ENCODE measurements at places on chromosomes 1 and 21.

- DNase-seq, result peak; percentile 43
These were observed 17.0 kb upstream of the CD2 start for GRCh38 chr1:116737020-116737854.

GRCh38 chr1:59976194-59977074 is 49.9 kb upstream of the CYP2J2 start:
- DNase-seq, result peak; percentile 60

GRCh38 chr1:905071-905749 is 18.5 kb upstream of the SAMD11 start:
- DNase-seq, result no peak

DNA sequence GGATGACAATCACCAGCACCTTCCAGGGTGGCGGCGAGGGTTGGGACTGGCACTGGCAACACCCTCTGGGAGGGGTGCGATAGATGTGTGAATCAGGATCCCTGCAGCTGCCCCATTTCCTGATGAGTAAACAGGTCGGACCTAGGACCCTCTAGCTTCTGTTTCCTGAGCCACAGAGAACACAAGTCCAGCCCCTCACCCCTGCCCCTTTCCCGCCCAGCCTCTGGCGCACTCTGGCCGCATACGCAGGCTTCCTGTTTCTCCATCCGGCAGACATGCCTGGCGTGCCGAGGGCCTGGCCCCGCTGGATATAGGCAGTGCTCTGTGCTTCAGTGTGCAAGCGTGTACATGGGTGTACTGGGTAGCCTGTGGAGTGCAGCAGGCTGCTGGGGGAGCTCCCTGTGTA is 4.6 kb downstream of the PEAR1 start:
- DNase-seq, result no peak

GRCh38 chr1:25089772-25090171 is 142.5 kb downstream of the SYF2 start:
- no peak for DNase-seq

DNA sequence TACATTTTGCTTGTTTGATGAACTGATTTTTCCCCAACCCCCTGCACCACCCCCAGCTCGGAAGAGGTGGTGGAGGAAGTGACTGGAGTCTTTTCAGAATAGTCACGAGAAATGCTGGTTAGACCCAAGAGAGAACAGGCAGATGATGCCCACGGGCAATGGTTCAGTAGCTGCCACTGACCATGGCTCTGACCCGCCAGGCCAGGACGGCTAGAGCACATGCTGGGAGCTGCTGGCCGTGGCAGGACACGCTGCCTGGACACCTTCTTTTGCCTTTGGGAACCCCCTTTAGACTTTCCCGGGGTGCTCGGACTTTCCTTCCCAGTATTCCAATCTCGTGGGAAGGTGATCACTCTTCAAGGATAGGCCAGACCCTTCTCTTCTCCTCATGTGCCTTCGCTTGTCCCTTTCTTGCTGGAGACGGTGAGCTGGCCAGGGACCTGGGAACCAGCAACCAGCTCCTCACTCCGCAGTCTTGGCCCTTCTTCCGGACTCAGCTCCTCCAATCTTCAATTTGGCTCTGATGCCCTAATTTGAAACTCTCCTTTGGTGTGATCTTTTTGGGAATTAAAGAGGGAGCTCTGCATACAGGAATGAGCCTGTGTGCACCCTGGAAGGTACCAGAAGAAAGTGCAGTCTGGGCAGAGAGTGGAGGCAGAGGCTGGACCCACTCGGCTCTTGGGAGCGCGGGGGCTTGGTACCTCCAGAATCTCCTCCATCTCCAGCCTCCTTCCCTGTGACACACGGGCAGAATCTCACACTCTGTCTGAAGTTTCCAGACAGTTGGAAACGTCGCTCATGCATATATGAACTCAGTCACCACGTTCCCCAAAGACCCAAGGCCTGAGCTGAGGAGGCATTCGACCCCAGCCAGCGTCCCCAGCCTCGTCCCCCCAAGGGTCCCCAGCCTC is 4.0 kb upstream of the PDE9A start:
- no peak for DNase-seq

- no peak for DNase-seq
These were observed 38.9 kb downstream of the SDCCAG8 start for GRCh38 chr1:243294723-243295121.

- DNase-seq, result no peak
These were observed 633.8 kb downstream of the PTPRC start for GRCh38 chr1:199272628-199273086.

GRCh38 chr1:184497959-184498723 is 111.3 kb downstream of the C1orf21 start:
- no peak for DNase-seq

DNA sequence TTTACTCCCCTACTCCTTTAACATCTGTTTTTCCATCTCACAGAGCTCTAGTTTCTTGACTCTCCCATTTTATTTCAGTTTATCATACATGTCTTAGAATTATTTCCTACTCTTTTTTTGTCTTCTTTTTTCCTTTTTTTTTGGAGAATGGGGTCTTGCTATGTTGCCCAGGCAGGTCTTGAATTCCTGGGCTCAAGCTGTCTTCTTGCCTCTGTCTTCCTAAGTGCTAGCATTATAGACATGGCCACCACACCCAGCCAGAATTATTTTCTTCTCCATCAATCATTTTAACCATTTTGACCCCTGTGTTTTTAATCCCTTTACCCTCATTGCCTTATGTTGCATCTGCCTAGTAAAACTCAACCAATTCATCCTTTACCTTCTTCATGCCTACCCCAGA is 123.2 kb upstream of the KIAA1614 start:
- no peak for DNase-seq

DNA sequence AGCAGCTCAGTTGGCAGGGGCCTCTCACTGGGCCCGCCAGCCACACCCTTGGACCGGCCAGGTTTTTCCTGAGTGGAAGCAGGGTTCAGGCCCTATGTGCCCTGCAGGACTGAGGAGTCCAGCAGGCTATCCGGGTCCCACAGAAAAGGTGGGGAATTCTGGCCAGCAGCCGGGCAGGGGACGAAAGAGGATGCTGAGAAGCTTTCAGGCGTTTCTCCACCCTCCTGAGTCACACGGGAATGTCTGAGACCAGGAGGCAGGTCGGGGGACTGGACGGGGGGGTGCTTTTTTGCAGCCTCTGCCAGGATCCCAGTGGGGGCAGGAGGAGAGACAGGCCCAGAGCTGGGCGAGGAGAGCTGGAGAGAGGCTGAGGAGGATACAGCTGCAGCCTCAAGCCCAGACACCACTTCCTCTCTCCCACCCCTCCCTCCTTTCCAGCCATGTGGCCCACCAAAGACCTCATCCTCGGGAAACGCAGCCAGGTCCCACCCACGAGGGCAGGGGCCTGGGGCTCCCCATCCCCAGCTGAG is 105.4 kb downstream of the SPSB1 start:
- DNase-seq, result no peak

DNA sequence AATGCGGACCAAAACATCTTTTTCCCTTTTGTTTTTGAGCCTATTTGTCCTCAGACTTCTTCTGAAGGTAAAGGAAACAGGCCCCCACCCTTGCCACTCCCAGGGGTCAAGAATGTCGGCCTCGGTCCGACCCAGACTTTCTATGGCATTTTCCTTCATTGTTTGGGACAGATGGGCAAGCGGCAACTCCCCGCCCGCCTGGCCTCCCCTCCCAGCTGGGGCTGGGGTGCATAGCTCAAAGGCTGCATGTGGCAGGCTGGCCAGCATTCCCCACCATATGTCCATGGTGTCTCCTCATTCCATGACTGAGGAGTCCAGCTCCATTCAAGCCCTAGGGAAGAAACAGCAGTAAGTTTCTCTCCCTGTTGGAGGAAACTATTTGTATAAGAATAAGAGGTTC is 29.4 kb upstream of the TSPEAR start:
- no peak for DNase-seq

DNA sequence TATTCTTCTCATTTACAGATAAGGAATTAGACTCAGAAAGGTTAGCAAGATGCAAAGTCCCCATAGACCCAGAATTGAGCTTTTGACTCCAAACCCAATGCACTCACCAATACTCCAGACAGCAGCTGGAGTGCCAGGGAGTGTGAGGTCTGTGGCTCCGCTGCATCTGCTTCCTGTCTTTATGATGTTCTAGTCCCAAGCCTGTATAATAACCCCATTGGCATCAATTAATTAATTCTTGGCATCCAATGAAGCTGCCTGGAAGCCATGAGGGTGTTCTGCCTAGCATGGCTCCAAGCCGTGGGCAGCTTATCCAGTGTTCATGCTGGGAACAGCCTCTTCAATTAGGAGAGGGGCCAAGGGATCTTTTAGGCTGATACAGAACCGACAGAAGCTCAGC is 188.7 kb downstream of the GIPC2 start:
- no peak for DNase-seq

DNA sequence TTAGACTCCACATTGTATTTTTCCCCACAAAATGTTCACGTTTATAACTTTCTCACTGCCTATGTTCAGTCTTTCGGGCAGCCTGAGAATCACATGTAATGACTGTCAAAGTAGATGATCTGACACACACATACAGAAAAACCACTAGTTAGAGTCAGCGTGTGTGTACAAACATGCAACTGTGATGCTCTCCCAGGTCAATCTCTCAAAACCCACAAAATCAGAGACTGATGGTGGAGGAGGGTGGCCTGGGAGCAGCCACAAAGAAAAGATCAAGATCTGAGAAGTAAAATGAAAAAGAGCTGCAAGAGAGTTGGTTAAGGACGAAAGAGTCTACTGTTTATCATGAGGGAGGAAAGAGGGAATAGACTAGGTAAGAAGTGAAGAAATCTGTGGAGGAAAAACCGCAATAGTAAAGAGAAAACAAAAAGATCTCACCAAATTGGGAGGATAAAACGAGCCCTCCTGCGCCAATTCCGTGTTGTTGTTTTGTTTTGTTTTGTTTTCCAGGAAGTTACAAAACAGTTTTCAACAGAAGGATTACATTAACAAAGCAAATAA is 2.3 kb downstream of the EGLN1 start:
- DNase-seq, result no peak

- peak; percentile 66 for DNase-seq
These were observed 58.2 kb downstream of the WLS start for GRCh38 chr1:68173936-68174737.

DNA sequence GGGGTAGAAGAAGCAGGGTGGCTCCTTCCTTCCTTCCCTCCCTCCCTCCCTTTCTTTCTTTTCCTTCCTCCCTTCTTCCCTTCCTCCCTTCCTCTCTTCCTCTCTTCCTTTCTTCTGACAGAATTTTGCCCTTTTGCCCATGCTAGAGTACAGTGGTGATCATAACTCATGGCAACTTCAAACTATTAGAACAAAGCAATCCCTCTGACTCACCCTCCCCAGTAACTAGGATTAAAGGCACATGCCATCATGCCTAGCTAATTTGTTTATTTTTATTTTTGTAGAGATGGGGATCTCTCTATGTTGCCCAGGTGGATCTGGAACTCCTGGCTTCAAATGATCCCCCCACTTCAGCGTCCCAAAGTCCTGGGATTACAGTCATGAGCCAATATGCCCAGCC is 10.0 kb upstream of the RPE65 start:
- no peak for DNase-seq

DNA sequence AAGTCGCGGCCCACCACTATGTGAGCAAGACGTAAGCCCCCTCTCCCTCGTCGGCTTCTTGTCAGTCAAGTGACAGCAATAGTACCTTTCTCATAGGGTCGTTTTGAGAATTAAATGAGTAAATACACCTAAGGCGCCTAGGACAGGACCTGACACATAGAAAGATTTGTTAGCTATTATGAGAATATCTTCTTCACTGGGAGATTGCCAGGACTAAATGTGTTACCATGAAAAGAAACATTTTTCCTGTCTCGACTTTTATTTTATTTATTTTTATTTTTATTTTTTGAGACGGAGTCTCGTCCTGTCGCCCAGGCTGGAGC is 798 bp downstream of the PMF1 start:
- DNase-seq, result no peak

- no peak for DNase-seq
These were observed 76.3 kb upstream of the COX20 start for GRCh38 chr1:244759158-244759557.

Data from left kidney (tissue), 8 donors.